ENCODE measurements at places on chromosomes 12 and 14.

- DNase-seq = no peak
These were observed 13.9 kb downstream of the MFAP5 start for GRCh38 chr12:8648576-8649205.

GRCh38 chr12:53096089-53096741 lies 1.3 kb upstream of the IGFBP6 start:
- DNase-seq = no peak

- DNase-seq = no peak
These were observed 75.7 kb downstream of the LRRK2 start for GRCh38 chr12:40300490-40300889.

- DNase-seq = no peak
These were observed 9.5 kb upstream of the CALM1 start for GRCh38 chr14:90387206-90387760.

DNA sequence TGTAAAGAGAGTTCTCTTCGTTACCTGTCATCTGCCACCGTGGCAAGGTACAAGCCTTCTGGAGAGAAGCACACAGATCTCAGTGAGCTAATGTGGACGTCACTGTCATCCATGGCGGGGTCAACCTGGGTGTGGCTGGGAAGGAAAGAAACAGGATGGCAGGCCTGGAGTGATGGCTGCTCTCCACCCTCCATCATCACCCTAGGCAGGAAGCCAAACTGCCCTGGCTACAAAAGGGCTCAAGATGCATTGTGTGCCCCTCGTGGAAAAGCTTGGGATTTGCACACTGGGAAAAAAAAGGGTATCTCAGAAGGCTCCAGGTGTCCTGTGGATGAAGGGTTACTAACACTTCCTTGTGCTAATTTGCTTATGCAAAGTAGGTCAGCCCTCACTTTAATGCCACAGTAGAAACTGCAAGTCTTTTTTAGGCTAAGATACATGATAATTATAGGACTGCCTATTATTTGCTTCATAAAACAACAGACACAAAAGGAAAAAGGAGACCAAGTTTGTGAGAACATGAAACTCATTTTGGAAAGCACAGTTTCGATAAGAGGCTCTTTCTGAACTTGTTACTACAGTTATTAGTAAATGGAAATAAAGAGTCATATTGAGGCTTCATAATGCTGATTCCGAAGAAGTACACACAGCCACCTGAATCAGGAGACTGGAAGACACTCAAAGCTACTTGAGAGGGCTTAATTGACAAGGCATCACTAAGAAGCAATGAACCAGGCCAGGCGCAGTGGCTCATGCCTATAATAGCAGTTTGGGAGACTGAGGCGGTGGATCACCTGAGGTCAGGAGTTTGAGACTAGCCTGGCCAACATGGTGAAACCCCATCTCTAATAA lies 18.9 kb downstream of the RFC5 start:
- DNase-seq = no peak

DNA sequence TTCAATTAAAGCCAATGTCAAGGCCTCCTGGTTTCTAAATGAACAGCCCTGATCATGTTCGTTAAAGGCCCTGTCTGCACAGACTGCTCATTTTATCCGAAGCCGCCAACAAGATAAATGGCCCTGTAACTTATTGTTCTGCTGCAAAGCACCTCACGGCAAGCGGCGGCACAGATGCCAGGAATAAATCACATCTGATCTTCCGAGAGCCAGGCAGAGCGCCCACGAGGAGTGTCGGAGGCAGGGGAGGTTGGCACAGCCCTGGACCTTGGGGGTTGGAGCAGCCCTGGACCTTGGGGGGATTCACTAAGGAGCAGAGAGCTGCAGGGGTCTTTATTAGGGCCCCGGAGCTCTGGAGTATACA lies 110.5 kb downstream of the SCARB1 start:
- DNase-seq = no peak

DNA sequence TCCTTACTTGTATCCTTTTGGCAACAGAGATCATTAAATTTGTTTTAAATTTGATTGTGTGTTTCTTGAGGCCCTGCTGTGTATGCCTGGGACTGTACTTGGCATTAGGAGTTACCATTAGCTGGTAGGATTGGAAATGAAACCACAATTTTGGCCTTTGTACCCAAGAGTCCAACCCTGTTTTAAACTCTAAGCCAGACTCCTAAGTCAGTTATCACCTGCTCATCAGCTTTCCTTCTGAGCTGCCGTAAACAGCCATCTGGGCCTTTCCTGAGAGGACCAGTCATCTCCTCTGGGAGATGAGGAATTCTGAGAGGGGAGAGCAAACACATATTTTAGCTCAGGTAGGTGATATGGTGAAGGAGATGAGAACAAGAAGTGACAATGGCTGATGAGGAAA lies 74.3 kb upstream of the SRSF5 start:
- DNase-seq = no peak

DNA sequence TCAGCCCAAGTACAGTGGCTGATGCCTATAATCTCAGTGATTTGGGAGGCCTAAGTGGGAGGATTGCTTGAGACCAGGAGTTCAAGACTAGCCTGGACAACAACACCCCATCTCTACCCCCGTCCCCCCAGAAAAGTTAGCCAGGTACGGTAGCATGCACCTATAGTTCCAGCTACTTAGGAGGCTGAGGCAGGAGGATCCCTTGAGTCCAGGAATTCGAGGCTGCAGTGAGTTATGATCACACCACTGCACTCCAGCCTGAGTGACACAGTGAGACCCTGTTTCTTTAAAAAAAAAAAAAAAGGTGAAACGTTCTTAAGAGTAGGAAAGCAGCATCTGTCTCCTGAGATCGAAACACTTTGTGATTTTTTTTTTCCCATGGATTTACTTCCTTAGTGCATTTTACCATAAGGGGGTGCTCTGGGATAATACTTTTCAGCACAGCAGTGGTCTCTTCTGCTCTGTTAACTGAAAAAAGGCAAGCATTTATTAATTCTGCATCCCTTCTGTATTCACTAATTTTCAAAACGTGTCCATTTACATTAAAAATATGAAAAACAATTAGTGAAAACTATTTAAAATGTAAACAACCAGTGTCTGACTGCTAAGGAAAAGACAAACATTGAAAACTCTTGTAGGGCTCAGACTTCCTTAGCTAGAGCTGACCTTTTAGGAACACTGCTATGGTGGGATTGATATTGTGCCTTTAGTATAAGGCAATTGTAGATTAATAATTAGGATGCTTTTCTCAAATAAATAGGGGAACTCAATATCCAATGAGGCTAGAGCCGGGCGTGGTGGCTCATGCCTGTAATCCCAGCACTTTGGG lies 31.2 kb upstream of the USP44 start:
- no peak for DNase-seq

GRCh38 chr14:69088586-69088985 lies 64.3 kb downstream of the DCAF5 start:
- DNase-seq = no peak

GRCh38 chr14:91521061-91521640 lies 11.0 kb upstream of the PPP4R3A start:
- DNase-seq = no peak

DNA sequence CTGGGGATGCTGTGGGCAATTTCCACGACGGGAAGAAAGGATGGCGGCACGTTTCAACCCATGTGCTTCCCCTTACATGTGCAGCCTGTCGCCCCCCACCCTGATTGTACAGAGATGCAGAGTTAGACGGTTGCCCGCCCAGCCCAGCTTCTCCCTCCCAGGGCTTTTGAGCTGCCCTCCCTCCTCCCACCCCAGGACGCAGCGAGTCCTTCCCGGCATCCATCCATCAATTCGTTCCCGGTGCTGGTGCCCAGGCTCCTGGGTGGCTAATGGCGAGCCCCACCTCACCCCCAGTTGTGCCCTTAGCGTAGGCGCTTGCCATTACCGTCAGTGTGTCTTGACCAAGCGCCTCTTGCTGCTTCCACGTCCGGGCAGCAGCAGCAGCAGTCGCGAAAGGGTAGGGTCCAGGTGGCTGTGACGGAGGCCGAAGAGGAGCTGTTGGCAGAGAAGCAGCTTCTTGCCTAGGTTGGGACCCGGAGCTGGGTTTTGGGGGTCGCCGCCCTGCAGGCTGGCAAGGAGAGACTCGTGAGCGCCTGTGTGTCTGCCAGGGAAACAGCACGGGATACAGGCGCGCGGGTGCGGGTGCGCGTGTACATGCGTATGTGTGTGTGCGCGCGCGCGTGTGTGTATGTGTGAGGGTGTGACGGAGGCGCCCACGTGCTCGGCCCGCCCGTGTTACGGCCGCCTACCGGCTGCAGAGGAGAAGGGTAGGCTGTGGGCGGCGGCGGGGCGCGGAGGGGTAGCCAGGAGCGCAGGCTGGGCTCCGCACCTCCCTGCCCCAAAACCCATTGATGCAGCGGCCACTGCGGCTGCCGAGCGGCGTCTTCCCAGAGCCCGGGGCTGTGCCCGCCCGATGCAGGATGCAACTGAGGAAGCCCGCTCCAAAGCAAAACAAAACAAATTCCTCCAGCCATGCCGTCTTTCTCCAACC lies at the start of gene SLC6A15:
Gene SLC6A15 (minus strand): TSS at position 602 of the 931 bp plus-strand sequence. CDS start 20,679 bp downstream, outside the sequence.
- peak; percentile 50 for DNase-seq

DNA sequence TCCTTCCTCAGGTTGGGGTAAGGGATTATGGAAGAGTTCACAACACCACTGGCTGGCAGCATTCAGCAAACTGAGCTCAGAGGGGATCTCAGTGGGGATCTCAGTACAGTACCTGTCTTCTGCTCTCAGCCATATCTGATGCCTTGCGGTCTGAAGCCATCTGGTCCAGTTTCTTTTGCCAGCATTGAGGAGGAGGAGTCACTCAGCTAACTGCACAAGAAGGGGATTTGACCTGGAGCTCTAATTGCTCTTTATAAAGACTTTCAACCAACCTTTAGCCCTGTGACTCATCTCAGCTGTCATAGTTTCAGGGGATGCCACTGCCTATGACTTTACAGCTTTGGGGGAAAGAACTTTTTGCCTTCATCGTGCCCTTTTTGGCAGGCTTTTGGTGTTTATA lies 44.9 kb downstream of the JKAMP start:
- no peak for DNase-seq

DNA sequence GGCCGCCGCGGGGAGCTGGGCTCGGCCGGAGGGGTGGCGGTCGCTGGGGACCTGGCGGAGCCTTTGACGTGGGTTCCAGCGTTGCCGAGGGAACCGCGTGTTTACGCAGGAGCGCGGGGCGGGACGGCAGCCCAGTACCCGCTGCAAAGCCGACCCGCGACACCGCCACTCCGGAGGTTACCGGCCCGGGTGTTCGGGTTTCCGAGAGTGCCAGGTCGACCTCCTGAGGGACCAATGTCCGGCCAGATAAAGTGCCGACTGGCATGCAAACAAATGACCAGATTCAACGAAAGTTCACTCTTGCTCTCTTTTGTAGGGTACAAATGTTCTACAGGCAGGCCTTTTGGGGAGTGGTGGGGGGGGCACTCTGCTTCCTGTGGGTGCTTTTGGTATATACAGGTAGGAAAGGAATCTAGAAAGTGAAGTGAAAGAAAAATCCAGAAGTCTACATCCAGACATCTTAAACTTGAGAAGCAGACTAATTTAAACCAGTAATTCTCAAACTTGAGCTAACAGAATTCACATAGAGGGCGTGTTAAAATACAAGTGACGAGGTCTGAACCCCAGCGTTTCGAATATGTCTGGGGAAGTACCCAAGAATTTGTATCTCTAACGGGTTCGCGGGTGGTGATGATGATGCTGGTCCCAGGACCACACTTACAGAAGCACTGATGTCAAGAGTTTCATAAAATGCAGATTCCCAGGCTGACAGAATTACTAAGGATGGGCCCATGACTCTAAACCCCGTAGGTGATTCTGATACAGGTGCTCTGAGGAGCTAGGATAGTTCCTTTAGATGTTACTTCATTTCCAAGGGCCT lies at the start of gene GPR135:
Gene GPR135 (minus strand): TSS at position 65 of the 820 bp plus-strand sequence. CDS start 154 bp downstream, outside the sequence.
- DNase-seq = no peak

DNA sequence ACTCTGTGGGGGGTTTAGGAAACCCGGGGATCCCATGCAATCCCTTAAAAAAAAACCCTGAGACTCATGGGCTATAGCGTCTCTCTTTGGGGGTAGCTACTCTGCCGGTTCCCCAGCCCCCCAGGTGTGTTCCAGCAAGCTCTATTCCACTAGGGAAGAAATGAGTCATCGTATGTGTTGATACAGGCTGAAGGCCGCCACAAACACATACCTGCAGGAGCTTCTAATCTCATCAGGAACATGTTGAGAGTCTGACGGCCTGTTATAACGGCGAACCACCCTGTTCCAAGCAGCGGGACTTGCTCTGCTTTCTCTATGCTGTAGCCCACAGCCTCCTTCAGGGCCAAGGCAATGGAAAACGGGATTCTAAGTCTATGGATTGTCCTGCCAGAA lies 977 bp upstream of the KRT5 start:
- DNase-seq = peak; percentile 95

- no peak for DNase-seq
These were observed 897 bp upstream of the TEX22 start for GRCh38 chr14:105397350-105397931.

- no peak for DNase-seq
These were observed 14.1 kb downstream of the P2RX2 start for GRCh38 chr12:132632521-132633228.

DNA sequence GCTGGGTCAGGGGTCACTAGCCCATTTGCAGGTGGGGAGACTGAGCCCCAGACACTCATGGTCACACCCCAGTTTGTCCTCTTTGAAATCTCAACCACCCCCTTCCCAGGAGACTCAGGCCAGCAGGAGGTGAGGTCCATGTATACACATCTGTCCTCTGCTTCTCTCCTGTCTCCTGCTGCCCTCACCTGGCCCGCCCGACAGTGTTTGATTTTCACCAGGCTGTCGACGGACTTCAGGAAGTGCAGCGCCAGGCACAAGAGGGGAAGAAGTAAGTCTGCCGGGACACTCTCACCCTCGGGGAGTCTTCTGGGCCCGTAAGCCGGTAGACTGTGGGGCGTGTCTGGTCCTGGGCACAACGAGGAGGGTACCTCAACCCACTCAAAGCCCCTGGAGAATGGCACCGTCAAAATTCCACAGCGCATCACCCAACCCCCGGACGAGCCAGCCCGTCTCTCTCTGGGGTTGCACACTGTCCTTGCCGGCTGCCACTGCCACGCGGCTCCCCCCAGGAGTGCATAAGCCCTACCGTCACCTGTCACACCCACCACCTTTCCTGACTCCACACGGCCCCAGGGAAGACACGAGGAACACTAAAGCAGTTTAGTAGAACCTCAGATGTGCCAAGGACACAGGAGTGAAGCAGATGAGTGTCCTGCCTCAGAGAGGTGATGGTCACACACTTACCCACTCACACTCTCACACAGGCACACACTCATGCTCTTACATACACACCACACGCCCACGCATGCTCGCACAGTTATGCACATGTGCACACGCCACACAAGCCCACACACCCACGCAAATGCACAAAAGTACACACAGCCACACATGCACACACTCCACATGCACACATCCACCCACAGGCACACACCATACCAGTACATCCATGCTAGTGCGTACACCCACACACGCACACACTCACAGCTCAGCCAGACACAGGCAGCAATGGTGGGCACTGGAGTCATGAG lies 13.1 kb upstream of the SIVA1 start:
- DNase-seq = no peak

DNA sequence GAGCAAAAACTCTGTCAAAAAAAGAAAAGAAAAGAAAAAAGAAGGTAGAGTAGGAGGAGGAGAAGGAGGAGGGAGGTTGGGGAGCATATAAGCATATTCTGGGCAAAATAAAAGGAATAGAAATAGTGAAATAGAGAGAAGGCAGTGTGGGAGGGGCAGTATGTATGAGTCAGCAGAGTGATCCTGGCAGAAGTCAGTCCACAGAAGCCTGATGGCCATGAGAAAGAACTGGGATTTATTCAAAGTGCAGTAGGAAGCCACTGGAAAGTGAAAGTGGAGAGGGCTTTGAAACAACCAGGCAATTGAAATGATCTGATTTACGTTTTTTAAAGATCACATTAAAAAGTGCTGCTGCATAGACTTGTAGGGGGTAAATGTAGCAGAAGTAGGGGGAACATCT lies 368.6 kb upstream of the USP15 start:
- DNase-seq = no peak
